ENCODE measurements at places on chromosomes 1 and 21.

DNA sequence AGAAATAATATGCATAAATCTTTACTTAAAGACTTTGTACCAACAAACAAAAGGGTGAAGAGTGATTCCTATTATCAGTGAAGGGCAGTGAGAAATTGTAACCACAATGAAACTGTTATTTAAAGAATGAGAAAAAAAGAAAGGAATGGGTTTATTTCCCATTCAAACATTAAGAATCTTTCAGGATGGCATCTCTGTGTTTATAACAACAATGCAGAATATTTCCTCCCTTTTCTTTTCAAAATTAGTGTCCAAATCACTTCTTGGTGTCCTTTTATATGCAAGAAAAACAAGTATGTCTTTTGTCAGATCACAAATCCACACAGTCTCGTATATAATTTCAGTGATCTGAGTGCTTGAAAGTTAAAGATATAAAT lies 61.2 kb downstream of the PTPRC start:
- no peak for DNase-seq

DNA sequence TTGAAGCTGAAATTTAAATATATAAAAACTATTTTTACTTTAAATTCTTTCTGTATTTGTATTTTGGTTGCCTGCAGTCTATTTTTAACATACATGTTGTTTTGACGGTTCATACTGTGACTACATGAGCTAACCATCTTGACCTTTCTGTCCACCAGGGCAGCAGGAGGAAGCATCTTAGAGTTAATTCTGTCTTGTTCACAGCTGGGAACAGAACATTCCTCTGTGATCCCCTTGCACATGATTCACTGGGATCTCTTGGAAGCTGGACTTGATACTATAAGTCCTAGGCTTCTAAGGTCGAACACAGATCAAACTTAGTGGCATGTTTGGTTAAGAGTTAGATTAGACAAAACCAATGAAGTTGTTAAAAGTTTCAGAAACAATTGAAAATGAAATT lies 99.7 kb downstream of the NFIA start:
- DNase-seq, result no peak

GRCh38 chr1:172351754-172352161 lies 68.7 kb upstream of the C1orf105 start:
- no peak for DNase-seq

DNA sequence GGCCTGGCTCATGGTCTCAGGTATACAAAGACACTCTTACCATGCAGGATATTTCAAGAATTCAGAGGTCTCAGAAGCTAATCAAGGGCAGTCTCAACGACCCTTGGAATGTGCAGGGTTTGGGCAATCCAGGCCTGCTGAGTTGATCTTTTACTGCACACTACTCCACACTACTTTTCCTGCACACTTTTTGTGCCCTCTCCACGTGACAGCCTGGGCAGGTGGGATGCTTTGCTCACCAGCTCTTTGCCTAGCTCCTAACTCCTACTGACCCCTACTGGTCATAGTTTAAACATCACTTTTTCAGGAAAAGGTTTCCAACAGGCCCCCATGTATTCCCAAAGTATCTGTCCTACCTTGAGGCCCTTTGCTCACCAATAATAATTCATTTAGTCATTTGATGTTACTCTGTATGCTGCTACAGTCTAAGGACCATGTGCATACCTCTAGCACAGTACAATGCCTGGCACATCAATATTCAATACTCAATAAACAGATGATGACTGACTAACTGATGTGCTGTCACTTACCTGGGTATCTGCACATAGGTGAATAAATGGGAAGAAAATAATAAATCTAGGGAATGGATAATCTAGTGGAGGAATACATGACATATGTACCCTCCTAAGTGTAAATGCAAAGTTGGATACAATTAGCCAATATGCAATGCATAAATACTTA lies 9.6 kb downstream of the DUSP23 start:
- no peak for DNase-seq

- no peak for DNase-seq
Observed at GRCh38 chr1:199742547-199742946, 285.0 kb upstream of the NR5A2 start.

- no peak for DNase-seq
Observed at GRCh38 chr1:226674892-226675714, 64.0 kb downstream of the ITPKB start.

GRCh38 chr1:213061263-213061662 lies 10.2 kb downstream of the RPS6KC1 start:
- no peak for DNase-seq

DNA sequence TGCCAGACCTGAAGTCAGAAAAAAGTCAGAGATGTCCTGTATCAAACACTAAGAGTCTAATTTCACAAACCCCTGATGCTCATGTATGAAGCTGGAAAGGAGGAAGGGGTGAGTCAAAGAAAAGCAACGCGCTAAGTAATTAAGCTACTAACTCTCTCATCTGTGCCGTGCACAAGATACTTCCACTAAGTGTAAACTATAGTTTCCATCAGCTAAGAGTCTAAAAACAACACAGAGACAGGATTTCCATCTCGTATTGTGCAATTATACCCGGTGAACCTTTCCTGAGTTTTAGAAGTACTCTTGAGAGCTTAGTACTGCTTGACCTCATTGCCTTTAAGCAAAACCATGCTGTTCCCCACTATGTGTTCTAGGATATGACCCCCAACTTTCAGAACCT lies 19.0 kb downstream of the DNALI1 start:
- DNase-seq, result no peak

DNA sequence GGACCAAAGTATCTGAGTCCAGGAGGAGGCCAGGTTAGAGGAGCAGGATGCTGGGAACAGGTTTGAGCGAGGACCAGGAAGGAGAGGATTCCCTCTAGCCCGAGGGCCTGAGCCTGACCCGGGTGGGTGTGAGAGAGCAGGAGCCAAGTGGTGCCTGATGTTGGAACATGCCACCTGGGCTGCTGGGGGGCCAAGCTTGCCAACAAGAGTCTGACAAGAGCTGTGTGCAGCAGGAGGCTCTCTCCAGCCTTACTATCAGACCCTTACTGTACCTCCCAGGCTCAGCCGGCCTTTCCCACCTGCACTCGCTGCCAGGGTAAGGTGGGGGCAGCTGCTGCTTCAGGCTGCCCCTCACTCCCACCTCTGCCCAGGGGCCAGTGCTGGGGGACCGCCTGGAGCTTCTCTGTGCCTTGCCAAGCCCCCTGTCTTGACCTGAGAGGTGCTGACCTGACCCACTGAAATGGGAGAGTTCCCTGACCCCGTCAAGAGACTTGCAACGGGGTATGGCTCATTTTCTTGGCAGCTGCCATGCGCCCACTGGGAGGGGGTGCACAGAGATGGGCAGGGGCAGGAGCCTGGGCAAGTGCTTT lies 159.6 kb upstream of the VAMP3 start:
- no peak for DNase-seq

DNA sequence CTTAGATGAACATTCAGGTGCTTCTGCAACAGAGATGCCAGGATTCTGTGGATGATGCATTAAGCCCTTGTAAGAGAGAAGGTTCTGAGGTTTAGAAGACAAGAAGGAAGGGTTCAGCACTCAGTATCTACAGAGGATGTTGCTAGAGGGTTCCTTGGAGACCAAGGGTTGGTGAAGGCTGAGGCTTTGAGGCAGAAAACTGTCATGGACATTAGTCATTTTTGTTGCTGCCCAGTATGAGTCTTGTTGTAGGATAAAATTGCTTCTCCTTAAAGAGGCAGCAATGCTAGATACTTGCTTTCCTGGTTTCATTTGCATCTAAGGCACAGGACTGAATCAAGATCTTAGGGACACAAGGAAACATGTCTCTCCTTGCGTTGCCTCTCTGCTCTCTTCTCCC lies 319.4 kb upstream of the NFIA start:
- no peak for DNase-seq

DNA sequence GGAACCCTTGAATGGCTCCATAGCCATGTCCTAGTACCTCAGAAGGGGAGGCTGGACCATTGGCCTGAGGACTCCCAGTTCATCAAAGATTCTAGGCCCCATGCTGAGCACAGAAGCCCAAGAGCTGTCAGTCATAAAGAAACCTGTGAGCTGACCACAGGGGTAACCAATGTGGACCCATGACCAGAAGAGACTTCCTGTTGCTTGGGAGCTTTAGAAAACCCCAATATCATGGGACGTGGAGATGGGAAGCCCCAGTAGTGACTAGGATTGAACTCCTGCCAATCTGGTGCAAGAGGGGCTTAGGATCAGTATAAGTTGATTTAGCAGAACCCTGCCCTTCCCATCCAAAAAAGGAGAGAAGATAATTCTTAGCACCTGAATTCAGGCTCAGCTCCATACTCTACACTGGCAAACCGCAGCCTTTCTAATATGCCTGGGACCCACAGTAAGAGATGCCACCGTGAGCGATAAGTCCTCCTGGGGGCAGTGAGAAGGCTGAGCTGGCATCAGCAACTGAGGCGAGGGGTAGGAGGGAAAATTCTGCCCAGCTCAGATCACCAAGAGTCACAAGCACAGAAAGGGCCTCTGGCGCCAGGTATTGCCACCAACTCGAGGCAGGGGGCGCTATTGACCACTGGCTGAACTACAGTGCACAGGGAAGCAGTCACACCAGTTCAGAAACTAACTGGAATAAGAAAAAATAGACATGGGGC lies 108.9 kb downstream of the CAPN8 start:
- peak; percentile 37 for DNase-seq

DNA sequence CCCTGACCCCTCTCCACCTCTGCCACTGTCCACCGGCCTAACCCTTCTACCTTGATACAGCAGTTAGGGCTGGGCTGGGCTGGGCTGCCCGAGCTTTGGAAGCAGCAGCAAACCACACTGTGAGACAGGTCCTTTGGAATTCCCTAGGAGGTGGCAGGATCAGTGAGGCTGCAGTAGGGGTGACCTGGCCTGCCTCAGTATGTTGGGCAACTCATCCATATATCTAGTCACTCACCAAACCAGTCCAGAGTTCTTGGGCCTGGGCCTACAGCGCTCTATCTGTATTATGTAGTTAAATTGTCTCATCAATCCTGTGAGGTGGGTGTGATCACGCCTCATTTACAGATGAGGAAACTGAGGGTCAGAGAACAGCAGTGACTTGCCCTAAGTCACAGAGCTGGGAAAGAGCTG lies 13.3 kb upstream of the SYNC start:
- no peak for DNase-seq

GRCh38 chr1:200314085-200314750 lies 95.6 kb downstream of the ZNF281 start:
- no peak for DNase-seq

GRCh38 chr1:7705908-7706216 lies 65.2 kb upstream of the VAMP3 start:
- no peak for DNase-seq

DNA sequence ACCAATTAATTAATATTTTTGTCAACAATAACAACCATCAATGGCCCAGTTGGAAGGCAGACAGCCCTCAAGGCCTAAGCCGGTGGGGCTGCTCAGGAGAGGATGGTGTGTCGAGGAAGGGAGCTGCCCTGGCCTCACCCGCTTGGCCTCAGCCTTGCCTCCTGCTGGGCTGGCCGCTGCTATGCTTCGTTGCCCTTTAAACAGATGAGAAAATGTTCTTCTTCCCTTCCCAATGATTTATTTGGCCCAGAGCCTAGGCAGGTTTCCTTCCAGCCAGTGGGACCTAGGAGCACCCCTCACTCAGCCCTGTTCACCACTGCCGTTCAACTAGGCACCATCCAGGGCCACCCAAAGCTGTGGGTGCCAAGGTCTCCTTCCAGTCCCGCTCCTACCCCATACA lies 3.1 kb upstream of the ADGRB2 start:
- DNase-seq, result no peak

DNA sequence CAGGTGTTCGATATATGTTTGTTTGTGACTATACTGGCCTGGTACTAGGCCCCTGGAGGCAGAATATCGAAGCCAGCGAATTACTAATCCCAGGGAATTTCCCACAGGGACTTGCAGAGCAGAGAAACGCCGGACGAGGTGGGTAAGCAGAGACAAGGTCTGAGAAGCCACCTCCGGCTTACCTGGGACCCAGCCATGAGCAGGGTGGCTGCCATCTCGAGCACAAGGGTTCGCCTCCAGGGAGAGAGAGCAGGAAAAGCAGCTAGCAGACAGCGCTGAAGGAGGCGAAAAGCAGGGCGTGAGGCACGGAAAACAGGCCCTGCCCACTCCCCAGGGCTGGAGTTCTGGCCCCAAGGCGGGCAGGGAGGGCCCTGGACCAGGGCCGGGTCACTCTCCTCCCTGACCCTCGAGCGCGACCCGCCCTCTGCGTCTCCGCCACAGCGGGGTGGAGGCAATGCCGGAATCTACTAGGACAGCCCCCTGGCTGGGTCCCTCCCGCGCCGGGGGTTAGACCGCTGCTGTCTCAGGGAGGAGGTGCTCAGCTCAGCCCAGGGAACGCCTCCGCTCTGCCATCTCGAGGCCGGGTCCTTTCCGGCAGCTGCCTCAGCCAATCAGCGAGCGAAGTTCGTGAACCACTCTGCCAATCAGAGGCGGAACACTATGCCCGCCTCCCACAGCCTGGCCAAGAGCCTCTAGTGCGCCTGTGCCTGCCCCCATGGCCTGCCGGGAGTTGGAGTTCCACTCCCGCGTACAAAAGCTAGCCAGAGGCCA lies 1.7 kb downstream of the ZNF436 start:
- peak; percentile 95 for DNase-seq

DNA sequence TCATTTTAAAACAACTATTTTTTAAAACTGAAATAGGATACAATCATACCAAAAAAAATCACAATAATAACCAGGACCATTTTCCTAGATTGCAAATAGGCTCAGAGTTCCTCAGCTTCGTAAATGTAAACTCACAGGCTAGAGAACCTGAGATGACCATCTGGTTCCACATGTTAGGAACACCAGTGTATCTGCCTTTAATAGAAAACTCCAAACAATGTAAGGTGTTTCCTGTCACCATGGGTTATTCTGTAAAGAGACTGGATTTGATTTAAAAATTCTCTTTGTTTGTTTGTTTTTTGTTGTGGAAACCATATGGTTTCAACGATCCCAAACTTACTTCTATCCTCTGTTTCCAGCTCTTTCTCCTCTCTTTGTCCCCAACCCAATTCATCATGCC lies 197.5 kb downstream of the ZZZ3 start:
- DNase-seq, result no peak

DNA sequence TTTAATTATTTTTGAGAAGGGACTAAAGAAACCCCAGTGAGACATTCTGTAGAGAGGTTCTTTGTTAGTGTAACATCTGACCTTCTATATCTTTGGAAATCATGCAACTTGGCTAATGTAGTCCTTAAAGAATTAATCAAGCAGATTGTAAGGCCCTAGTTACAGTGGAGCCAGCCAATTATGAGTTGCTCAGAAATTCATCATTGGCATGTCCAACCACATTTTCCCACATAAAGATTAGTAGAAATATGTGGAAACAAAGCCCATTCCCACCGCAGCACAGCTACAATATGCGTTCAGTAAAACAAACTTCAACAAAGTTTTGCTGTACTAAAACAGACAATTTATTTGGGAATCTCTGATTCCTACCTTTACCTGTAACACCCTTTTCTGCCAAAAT lies 27.8 kb downstream of the WNT2B start:
- no peak for DNase-seq

- DNase-seq, result no peak
Observed at GRCh38 chr1:221327954-221328353, 413.9 kb downstream of the DUSP10 start.

- no peak for DNase-seq
Observed at GRCh38 chr1:216222288-216222687, 201.0 kb downstream of the USH2A start.

GRCh38 chr1:60427194-60427593 lies 353.6 kb upstream of the C1orf87 start:
- DNase-seq, result no peak

Data from stimulated activated CD4-positive, alpha-beta T cell treated with anti-CD3 and anti-CD28 coated beads, Interleukin-12 subunit alpha, Interleukin-12 subunit beta, amount 100 ng/mL, for 48 hours (primary cell).